ENCODE measurements at places on chromosomes 4 and X.

DNA sequence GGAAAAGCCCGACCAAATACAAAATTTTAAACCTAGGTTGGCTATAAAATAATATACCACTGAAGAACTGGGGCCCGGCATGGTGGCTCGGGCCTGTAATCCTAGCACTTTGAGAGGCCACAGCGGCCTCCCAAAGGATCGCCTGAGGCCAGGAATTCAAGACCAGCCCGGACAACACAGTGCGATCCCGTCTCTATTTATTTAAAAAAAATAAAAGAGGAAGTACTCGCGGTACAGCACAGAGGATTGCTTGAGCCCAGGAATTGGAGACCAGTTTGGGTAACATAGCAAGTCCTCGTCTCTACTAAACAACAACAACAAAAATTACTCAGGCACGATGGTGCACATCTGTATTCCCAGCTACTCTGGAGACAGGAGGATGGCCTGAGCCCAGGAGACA lies 44.8 kb upstream of the CDKN2AIP start:
- DNase-seq, result no peak

DNA sequence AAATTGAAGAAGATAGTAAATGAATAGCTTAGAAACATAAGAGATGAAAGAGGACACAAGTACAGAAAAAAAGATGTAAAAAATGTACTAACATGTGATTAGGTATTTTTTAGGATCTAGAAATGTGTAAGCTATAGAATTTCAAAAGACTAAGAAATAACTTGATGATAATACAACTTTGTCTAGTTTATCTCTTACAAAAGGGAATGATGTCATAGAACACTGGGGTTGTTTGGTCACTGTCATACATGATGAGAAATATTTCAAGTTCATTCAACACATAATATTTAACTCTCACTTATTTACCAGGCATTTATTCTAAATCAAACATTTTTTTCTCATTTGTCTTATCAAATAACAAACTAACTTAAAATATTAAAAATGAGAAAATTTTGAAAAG lies 18.5 kb downstream of the STBD1 start:
- DNase-seq, result no peak

DNA sequence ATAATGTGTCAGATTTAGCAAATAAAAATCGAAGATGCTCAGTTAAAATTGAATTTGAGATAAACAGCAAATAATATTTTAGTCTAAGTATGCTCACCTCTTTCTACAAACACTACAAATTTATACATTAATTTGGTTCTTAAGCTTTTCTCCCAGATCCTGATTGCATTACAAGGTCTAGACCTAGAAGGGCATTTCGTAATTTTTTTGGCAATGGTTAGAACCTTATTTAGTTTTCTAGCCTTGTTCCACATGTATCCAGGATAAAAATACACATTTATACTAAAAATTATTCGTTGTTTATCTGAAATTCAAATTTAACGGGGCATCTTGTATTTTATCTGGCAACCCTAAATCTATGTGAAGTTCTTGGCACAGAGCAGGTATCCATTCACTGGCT lies 2.5 kb upstream of the CDKL5 start:
- DNase-seq, result no peak

GRCh38 chrX:122203399-122203798 lies 980.7 kb upstream of the GRIA3 start:
- no peak for DNase-seq

DNA sequence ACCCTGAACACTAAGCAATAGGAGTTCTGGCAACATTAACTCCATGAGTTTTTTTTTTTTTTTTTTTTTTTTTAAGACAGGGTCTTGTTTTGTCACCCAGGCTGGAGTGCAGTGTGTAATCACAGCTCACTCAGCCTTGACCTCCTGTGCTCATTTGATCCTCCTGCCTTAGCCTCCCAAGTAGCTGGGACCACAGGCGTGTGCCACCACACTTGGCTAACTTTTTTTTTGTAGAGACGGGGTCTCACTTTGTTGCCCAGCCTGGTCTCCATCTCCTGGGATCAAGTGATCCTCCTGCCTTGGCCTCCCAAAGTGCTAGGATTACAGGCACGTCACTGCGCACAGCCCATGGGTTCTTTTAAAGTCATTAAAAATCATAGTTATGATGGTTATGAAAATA lies 5.1 kb downstream of the RHOH start:
- no peak for DNase-seq

All from activated CD4-positive, alpha-beta T cell treated with anti-CD3 and anti-CD28 coated beads for 1 hour (primary cell).